Pancreas (tissue), 10 donors: ENCODE measurements at places on chromosomes 12 and 14.

- DNase-seq: no peak
Measured at GRCh38 chr14:24289649-24290280, 9.8 kb downstream of the DHRS1 start.

- DNase-seq: no peak
Measured at GRCh38 chr12:49527361-49528130, 11.3 kb upstream of the KCNH3 start.

DNA sequence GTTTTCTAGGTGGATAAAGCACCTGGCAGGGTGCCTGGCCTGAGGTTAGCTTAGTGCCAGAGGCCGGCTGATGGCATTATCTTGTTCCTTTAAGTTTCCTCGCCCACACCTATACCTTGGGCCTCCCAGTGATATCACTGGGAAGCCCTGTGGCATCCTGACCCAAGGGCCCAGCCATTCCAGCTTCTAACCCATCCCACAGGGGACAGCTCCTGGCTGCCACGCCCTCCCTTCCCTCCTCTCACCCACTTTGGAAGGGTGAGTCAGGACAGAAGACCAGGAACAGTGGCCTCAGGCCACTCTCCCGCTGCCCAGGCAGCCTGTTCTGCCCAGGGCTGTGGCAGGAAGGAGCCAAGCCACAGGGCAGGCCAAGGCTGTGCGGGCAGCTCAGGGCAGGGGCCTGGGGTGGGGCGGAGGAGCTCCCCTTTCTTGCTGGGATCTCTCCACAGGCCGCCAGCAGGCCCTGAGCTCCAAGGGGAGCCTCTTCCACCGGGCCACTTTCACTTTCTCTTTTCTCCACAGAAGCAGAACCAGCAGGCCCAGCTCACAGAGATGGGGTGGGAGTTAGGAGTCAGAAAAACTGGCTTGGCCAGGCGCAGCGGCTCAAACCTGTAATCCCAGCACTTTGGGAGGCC, 75.1 kb downstream of the IRF2BPL start:
- peak; percentile 52 for DNase-seq

GRCh38 chr14:73140811-73141323, 4.6 kb downstream of the PSEN1 start:
- no peak for DNase-seq

DNA sequence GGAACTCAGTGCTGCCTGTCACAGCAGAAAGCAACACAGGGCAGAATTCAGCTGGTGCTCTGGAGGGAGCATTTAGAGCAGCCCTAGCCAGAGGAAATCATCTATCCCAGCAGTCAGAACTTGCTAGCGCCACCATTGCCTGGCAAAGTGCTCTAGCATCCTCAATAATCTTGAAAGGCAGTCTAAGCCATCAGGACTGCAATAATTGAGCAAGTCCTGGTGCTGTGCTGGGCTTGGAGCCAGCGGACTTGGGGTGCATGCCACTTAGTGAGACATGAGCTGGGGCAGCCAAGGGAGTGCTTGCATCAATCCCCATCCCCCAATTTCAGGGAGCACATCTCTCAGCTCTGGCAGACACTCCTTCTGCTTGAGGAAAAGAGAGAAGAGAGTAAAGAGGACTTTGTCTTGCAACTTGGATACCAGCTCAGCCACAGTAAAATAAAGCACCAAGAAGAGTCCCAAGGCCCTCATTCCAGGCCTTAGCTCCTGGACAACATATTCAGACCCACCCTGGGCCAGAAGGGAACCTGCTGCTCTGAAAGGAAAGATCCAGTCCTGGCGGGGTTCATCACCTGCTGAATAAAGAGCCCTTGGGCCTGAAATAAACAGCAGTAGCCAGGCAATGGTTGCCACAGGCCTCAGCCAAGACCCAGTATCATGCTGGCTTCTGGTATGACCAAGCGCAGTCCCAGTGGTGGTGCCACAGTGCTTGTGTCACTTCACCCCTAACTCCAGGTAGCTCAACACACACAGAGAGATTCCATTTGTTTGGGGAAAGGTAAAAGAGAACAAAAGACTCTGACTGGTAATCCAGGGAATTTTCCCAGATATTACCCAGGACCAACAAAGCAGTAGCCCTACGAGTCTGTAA, 44.5 kb upstream of the ZDHHC17 start:
- DNase-seq: no peak

DNA sequence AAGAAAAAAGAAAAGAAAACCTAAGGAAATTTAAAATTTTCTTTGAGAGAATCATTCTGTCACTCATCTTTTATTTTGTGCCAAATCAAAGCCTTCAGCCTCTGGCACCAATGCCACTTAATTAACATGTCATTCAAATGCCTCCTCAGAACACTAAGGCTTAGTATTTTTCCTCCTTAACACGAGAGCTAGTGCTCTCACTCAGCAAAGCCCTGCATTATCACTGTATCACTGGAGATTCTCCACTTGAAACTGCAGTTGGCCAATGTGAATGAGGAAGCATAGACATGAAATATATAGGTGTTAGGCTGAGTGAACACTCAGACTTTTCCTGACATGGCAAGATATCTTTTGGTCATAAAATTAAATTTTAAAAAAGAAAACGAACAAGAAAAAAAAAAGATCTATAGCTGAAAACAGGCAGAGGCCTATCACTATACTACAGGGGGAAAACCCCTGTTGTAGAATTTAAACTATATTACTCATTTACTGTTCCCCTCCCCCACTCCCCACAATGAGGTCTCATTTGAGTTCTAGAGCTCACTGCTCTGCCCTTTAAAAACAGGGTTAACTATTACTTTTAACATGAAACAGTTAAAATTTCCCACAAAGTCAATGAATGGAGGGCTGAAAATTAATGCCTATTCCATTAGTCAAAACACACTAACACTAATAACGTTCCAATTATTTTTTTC, 5.1 kb downstream of the MBIP start:
- no peak for DNase-seq

DNA sequence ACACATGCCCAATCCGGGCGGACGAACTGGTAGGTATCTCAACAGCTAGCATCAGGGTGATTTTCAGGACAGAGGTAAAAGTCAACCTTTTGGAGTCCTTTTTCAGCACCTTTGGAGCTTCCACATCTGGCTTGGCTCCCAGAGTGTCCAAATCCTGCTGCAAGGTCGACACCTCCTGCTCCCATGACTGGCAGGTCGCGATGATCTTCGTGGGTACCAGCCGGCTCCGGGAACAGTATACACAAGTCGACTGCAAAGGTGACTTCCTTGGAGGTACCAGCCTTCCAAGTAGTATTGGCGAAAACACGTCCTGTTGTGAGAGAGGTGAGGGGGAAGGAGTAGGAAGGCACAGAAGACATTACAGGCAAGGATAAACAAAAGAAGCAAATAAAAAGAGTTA, 672.7 kb downstream of the TMEM121 start:
- DNase-seq: no peak

DNA sequence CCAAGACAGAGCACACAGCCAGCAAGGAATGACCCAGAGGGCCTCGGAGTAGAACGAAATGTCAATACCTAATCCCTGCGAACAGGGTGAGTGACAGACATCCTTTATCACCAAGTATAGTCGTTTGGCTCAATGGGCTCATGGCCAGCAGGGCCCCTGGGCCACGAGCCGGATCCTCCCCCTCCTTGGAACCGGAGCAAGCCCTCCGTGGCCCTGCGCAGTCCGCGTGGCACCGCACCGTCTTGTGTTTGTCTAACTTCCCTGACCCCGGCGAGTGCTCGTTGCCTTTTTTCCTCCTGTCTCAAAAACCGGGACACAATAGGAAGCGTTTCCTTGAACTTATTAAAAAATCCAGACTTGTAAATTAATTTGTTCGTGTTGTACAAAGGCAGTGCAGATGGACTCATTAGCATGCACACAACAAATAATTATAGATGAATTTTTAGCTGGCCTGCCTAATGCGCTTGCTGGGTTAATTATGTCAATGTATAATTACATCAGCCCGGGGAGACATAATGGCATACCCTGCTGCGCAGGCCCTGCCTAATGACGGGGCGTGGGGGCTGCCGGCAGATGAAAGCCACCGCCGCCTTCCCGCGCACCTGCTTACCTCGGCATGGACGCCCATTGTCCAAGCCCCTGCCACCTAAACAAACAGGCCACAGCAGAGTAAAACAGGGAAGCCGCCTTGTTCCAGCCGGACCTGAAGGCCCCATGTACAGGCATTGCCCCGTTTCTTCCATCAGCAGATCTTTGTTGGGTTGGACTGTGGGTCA, 81.6 kb downstream of the PHETA1 start:
- no peak for DNase-seq

GRCh38 chr14:53032838-53033390, 82.1 kb upstream of the FERMT2 start:
- no peak for DNase-seq

DNA sequence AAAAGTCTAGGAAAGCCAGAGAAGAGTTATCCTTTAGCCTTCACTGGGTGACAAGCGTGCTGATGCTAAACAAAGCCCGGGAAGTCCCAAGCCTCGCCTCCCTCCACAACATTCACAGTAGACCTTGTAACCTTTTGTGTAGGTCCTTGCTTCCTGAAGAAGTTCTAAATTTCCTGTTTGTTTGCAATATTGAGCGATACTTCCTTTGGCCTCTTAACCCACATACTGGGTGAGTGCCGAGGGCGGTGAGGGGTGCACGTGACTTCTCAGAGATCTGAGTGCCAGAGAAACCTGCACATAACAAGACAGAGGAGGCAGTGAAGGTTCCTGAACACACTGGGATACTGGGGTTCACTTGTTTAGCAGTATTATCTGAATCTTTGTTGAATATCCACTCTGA, 134.3 kb downstream of the PLXNC1 start:
- no peak for DNase-seq

- DNase-seq: no peak
Measured at GRCh38 chr12:117842630-117843029, 126.2 kb downstream of the KSR2 start.

DNA sequence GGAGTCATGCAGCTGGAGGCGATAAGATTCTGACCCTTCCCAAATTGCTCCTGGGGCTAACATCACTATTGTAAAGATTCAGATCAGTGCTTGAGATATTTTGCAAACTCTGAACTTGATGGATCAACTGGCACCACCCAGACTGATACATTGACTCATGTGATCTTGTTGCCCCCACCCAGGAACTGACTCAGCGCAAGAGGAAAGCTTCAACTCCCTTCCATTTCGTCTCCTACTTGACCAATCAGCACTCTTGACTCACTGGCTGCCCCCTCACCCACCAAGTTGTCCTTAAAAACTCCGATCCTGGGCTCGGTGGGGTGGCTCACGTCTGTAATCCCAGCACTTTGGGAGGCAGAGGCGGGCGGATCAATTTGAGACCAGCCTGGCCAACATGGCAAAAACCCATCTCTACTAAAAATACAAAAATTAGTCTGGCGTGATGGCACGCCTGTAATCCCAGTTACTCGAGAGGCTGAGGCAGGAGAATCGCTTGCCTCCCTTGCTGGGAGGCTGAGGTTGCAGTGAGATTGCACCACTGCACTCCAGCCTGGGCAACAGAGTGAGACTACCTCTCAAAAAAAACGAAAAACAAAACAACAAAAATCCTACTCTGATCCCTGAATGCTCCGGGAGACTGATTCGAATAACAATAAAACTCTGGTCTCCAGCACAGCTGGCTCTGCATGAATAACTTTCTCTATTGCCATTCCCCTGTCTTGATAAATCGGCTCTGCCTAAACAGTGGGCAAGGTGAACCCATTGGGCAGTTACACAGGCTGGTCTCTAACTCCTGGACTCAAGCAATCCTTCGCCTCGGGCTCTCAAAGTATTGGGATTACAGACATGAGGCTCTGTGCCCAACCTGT, 9.8 kb upstream of the ARF6 start:
- DNase-seq: no peak

GRCh38 chr12:114851981-114852380, 168.0 kb upstream of the TBX3 start:
- no peak for DNase-seq

GRCh38 chr12:22396253-22396652, 61.7 kb upstream of the ST8SIA1 start:
- no peak for DNase-seq

- DNase-seq: no peak
Measured at GRCh38 chr12:25573346-25573745, 20.3 kb upstream of the LMNTD1 start.

DNA sequence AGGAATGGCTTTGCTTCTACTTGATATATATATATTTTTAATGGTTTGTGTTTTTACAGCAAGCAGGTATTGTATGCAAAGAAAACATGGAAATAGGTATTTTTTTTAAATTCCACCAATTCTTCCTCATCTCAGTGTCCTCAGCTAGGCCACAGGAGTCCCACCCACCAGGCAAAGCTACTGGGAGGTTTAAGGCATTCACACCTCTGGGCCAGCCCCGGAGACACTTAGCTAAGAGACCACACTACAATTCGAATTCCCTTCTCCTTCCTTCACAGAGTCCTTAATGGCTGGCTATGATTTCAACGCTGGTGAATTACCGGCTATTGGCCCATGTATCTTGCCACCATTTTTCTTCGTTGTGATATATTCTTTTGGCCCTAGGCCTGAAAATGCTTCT, 71.4 kb downstream of the SLC15A4 start:
- DNase-seq: no peak

DNA sequence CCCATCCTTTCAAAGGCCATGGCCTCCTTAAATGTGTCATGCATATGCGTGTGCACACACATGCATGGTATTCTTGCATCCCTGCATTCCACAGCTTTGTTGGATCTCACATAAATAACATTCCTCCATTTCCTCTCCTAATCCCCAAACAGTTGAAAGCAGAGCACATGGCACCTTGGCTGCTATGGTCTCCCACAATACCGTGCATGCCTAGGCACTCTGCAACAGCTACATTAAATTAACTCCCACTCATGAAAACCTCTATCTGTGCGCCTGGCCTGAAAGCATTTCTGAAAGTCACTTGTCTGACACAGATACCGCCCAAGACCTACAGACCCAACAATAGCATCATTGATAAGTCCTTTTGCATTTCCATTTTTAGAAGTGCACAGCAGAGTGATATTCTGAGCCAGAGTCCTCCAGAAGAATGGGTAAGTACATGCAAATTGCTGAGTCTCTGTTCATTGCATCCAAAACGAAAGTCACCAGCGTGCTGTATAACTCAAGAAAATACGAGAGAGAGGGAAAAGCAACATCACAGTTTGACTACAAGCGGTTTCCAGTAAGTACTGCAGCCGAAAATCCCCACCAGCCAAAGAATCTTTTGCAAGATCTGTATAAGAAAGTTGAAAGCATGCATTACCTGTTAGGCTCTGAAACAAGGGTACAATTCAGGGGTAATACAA, 436 bp downstream of the ASB2 start:
- DNase-seq: no peak

GRCh38 chr14:96080571-96080970, 41.4 kb downstream of the C14orf132 start:
- no peak for DNase-seq

DNA sequence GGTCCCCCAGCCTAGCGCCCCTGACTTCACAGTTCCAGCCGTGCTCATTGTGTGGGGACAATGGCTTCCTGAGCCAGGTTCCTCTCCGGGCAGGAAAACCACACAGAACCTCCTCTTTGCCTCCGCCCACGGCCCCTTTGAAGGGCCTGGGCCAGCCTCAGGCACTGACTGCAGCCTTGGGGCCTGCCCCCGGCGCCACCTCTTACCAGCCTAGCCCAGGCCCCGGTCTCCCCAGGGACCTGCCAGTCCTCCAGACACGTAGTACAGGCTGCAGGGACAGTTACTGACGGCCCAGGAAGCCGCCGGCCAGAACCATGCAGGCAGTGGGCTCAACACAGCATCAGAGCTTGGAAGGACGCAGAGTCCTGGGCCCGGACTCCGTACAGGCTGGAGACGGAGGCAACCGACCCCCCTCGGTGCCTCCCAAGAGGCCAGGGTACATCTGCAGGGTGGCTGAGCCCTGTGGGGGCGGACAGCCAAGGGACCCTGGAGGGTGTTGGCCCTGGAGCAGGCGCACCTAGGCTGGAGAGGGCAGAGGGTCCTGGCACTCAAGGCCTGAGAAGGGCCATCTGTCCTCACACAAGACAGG, 20.9 kb upstream of the NUDT14 start:
- no peak for DNase-seq
